ENCODE measurements at places on chromosomes 11 and 22.

DNA sequence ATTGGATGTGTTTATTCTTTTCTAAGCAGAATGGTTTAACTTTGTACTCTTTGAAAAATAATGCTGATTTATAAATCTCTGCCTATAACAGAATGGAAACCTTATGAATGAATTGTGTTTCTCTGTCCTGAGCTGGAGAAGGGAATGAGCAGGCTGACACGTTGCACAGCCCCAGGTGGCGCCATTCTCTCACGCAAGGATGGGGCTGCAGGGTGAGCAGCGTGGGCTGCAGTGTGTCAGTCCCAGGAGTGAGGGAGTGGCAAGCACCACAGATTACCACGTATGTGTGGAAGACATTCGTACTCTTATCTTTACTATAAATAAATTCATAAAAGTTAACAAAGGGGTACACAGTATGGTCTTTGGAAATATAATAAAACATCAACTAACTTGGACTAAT, 33.4 kb downstream of the FDX1 start:
- no peak for DNase-seq

- no peak for DNase-seq
These were observed 538.5 kb downstream of the INSC start for GRCh38 chr11:15653191-15653710.

GRCh38 chr22:44357966-44358465, 45.3 kb upstream of the SHISAL1 start:
- no peak for DNase-seq

- no peak for DNase-seq
These were observed 105.1 kb downstream of the TENM4 start for GRCh38 chr11:79335681-79336080.

- no peak for DNase-seq
These were observed 33.0 kb downstream of the CHID1 start for GRCh38 chr11:877565-877964.

DNA sequence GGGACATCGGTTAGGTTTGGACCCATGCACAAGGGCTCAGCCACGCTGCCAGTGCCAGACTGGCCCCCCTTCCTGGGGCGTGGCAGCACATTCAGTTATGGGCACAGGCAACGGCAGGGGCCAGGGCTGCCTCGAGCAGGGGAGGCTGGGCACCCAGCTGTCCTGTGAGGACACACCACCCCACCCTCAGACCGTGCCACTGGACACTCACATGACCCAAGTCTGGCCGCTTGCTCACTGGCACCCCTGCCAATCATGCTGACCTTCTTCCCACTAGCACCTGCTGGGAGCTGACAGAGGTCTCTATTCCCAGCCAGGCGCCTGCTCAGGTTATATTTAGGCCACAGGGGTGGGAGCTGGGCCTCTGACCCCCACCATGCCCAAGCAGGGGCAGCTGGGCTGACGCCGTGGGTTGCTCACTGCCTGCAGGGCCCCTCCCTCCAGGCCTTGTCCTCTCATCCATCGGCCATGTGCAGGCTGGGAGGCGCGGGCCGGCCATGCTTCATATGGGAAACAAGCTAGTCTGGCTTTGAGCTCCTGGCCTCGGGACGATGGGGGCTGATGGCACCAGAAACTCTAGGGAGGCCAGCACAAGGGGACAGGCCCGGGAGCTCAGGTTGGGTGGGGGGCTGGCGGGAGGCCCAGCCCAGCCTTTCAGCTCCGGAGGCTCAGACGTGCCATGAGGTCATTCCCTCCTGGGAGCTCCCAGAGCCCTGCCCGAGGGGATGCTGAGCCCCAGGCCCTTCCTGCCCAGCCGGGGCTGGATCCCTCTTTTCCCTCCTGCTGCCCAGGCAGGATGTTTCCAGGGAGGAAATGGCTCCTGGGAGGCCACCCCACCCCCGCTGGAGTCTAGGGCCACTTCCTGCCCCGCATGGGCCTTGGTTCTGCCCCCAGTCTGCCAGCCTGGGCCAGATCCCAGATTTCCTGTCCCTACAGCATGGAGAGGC, 15.2 kb upstream of the TBX1 start:
- DNase-seq = no peak

GRCh38 chr11:125787827-125788226, at the start of gene PATE3:
PATE3 (plus strand) TSS chr11:125788127; CDS start chr11:125788152, 25 bp downstream.
- no peak for DNase-seq

DNA sequence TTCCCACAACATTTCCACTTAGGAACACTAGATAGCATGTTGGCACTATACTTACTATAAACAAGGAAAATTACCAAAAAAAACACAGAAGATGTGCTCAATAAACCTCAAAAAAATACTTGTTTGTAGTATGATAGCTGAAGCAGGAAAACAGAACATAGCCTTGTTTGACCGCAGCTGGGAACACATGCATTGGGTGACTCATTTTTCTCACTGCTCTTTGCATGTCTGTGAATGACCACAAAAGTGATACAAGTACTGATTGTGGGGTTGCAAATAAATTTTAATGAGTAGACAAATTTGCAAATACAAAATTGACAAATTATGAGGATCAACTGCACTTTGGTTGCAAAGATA, 22.8 kb upstream of the GUCY1A2 start:
- no peak for DNase-seq

Measured in activated CD4-positive, CD25-positive, alpha-beta regulatory T cell (primary cell).